ENCODE measurements at places on chromosomes 5 and 9.

- peak; percentile 59 for DNase-seq
Measured at GRCh38 chr5:176639981-176640380, 7.3 kb upstream of the TSPAN17 start.

DNA sequence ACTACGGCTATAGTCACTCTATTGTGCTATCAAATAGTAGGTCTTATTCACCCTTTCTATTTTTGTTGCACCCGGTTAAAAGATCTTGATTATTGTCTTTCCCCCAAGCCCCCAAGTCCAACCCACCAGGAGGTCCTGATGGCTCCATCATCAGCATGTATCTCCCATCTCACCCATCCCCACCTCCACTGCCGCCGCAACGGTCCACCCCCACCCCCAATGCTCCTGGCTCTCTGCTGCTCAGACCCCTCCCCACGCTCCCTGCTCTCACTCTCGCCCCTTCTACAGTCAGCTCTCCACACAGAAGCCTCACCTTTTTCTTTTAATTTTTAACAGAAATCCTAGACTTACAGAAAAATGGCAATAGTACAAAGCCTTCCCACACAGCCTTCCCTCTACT, 51.5 kb upstream of the SH3PXD2B start:
- DNase-seq, result no peak

DNA sequence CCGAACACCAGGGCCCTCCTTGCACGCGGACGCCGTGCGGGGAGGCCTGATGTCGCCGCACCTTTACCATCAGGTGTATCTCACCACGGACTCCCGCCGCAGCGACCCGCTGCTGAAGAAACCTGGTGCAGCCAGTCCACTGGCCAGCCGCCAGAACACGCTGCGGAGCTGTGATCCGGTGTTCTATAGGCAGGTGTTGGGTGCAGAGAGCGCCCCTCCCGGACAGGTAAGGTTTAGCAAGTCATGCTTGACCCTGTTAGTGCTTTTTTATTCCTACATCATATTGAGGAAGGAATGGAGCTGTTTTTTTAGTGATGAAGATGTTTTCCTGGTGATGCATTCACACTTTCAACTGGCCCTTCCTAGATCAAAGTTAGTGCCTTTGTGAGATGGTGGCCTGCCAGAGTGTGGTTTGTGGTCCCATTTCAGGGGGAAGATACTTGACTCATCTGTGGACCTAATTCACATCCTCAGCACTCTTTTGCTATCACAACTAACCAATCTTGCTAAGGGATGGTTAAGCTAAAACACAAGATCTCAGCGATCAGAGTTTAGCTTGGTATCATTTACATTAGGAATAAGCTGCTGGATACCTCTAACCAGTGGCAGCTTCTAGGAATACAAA, 2.7 kb downstream of the PCDHGC3 start:
- DNase-seq, result no peak

DNA sequence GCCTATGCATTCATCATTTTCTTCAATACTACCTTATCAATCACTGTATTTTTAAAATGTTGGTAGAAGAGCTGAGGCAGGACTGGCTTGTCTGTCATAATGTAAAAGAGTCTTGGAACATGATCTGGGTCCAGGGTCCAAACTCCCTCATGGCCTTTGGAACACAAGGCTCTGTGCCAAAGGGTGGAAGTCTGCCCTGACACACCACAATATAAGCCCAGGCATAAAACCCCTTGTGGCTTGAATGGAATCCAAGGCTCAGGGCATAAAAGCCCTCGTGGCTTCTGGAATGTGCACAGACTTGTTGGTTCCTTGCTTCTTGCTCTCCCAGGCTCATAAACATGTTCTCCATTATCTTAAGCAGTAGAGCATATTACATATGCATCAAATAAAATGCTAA, 48.0 kb downstream of the GABRB2 start:
- no peak for DNase-seq

- DNase-seq, result no peak
Measured at GRCh38 chr5:6768590-6769230, 55.5 kb downstream of the TENT4A start.

DNA sequence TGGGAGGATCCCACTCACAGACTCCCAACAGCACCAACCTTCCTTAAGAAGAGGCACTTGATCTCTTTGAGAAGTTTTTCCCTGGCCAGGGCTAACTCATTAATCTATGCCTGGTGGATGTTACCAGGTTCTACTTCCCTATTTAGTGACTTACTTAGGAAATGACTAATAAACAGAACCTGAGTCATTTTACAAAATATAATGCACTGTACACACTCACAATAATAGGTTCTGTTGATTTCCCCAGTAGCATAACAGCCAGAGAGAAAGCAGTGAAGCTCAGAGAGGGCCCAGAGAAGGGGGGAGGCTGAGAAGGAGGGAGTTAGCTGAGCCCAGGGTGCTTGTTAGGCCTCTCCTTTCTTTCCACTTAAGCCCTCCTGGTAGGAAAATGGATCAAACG, 27.1 kb downstream of the FRMD3 start:
- DNase-seq, result peak; percentile 12

- no peak for DNase-seq
Measured at GRCh38 chr5:5315068-5315980, 107.2 kb upstream of the ICE1 start.

- DNase-seq, result no peak
Measured at GRCh38 chr5:126562823-126563222, 32.2 kb downstream of the ALDH7A1 start.

DNA sequence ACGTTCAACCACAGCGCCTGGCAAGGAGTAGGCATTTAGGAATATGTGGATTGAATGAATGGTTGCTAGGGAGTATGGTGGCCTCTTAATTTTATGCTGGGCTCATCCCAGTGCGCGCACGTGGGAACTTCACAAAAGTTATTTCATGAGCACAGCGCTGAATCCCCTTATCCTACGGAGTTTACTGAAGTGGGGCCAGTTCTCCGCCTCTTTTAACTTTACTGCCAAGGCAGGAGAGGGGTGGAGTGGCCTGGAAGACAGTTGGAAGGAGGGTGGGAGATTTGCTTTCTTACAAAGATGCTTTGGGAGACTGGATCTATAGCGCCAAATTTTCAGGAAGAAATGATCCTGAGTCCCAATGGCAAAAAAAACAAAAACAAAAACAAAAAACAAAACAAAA, 326.5 kb downstream of the SH3GL2 start:
- DNase-seq, result no peak

DNA sequence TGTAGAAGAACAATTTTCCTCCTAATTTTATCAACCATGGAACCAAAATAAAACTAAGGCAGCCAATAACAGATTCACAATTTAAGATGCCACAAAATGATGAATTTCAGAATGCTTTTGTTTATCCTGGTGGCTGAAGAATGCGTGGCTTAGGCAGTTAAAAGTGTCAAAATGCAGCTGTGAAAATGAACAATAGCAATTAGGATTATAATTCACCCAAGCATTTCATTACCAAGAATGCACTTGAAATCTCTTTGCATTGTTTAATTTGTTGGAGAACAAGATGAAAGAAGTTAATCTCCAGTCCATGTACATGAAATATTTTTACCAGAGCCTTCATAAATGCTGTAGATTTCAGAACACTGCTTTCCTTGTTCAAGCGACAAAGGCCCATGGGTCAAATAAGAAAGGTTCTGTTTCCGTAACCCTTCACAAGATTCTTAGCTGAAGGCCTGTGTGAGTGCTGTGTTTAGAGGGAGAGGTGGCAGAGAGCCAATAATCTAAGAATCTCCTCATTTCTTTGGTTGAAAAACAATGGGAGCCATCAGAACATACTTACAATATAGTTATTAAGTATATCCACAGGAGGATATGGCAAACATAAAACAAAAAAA, 39.3 kb downstream of the CLINT1 start:
- no peak for DNase-seq

DNA sequence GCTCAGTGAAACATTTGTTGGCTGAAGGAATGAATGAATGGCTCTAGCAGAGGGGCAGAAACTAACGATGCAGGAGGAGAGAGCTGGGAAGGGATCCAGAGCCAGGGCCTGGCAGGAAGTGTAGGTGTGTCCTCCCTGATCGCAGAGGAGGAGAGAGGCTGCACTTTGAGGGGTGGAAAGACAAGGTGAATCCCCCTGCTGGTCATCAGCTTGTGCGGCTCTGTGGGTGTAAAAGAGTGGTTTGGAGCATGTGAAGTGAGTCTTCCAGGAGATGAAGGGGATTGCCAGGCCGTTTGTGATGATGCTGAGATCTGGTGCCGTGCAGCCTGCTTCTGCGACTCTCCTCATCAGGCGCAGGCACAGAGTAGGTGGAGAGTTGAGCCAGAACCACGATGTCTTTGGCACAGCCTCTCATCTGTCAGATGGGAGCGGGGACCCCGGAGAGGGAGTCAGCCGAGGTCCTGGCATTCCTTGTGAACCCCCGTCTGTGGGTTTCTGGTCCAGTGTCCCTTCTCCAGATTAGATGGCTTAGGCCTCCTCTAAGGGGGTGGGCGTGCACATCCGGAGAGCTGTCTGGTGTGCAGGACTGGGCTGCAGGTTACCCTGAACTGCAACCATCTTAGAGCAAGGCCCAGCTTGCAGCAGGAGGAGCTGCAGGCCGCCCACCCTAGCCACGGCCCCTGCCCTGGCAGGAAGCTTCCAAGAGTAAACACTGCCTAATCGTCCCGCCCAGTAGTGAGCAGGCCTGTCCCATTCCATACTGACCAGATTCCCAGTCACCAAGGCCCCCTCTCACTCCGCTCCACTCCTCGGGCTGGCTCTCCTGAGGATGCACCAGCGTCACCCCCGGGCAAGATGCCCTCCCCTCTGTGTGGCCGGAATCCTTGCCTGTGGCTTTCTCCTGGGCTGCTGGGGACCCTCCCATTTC, at the start of gene ADAMTS13:
TSS of gene ADAMTS13 (plus strand) at position 753 of the 928 bp plus-strand sequence. CDS start at position 830, 77 bp downstream.
- no peak for DNase-seq

GRCh38 chr9:94178927-94179326, 80.2 kb upstream of the ZNF169 start:
- DNase-seq, result no peak

- DNase-seq, result no peak
Measured at GRCh38 chr9:118529624-118530214, 825.5 kb downstream of the TLR4 start.

- no peak for DNase-seq
Measured at GRCh38 chr9:98201102-98201501, 8.7 kb upstream of the CORO2A start.

DNA sequence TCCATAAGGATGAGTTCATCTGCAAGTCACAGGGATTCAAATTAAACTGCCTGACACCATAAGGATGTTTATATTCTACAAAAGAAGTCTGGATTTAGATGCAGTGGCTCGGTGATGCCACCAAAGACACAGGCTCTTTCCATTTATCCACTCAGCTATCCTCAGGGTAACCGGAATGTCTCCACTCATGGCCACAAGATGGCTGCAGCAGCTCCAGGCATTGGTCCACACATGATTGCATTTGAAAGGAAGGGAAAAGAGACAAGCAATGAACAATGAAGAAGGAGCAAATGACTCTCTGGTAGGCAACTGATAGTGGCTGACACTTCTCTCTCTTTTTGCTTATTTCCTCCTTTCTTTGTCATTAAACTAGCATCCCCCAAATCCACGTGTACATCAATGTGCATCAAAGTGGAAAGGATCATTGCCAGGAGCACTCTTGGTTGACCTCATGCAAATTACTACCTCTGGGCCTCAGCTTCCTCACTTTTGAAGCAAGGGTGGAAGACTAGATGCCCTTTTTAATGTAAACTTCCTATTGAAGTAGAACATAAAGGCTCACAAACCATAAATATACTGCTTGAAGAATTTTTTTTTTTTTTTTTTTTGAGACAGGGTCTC, 7.2 kb upstream of the SNX30 start:
- DNase-seq, result peak; percentile 13

GRCh38 chr5:74167206-74167929, 473.2 kb downstream of the ENC1 start:
- DNase-seq, result peak; percentile 57

DNA sequence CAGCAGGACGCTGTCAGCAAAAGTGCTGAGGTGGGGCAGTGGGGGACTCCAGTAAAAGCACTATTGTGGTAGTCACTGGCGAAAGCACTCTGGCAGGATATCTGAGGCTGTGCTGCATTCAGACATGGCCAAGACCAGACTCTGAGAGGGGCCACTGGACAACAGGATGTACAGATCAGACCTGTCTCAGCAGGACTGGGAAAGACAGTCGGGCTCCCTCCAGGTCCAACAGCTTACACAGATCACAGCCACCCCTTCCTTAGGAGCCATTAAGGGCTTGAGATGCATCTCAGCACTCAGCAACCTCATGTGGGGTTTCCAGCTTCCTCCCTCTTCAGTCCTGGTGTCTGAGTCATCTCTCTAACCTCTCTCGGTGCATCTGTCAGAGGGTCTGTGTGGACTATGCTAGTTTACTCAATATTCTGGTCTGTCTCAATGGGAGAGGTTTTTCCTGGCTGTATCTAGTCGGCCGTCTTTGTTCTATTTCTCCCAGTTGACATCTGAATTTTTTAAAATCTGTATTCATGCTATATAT, 154.5 kb downstream of the CWC27 start:
- no peak for DNase-seq

DNA sequence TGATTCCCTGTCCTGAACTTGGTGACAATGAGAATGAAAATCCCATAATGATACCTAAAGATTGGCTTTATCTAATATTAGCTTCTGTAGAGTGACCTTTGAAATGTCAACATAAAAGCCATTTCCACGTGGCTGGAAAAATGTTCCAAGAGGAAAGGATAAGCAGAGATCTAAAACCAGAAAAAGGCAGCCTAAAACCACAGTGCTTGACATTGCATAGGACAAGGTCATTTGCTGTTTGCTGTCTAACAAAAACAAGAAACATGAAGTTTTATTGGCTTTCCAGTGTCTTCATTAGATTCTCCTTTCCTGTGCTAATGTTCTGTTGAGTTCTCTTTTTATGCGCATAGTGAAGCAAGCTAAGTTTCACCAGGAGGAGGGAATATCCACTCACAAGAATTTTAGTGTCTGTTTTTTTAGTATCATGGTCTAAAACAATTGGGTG, 44.6 kb downstream of the CPEB4 start:
- no peak for DNase-seq

DNA sequence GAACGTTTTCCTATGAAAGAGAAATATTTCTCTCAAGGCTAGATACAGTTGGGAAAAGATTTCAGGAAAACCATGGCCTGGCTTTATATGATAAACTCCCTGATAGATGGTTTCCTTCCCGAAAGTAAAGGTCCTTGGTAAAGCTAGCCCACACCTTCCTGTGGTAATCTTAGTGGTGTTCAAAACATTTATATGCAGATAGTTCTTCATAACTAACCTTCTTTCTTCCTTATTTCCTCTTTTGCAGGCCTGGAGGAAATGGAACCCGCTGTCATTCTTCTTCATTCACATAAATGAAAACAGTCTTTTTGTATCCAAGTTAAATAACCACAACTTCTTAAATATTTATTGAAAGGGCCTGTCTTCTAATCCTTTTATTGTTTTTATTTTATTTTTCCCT, 474.0 kb upstream of the ACTBL2 start:
- no peak for DNase-seq

DNA sequence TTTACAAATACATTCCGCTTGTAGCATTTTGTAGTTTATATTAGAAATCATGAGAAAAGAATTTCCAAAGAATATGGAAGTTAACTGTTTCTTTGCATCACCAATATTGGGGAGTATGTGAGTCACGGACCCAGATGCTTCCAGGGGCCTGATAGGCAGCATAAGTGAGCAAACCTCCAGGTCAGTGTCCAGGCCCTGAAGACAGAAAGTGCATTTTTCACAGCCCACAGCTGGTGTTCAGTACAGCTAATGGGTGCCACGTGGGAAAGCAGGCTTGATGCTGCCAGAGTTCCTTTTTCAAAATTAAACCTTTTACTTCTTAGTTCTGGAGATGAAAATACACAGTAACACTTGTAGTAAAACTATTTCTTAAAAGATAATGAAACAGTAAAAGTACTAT, 454.4 kb upstream of the ACTBL2 start:
- DNase-seq, result peak; percentile 35

GRCh38 chr5:165495829-165496380, 1990.5 kb downstream of the MAT2B start:
- DNase-seq, result no peak

GRCh38 chr9:125430161-125431011, 168.8 kb downstream of the GAPVD1 start:
- DNase-seq, result no peak
